ENCODE measurements at places on chromosomes 5 and 9.

GRCh38 chr5:96876292-96876850, at the start of gene ERAP2:
Gene ERAP2 (plus strand): TSS chr5:96876500. CDS start chr5:96879686, 3,186 bp downstream.
- DNase-seq, result no peak
- H3K36me3 ChIP-seq, result no peaks in the 10 kb centered on the region

DNA sequence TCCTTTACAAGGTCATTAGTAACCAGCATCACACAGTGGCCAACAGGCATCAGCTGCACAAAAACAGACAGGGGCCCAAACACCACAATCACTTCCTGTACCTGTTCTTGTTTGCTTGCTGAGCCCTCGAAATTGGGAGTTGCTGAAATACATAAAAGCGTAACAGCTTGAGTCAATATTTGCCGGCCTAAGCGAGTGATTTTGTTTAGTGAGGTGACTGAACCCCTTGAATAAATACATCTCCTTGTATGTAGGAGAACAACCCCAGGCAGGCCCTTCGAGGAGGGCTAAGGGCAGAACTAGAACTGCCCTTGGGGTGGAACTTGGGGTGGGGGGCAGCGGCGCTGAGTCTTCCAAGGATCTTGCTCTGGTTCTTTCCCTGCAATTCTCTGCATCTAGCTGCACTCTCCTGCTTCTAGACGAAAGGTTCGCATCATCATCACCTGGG, 502.5 kb downstream of the RASEF start:
- no peak overlapping the region for H3K27ac ChIP-seq
- H3K4me1 ChIP-seq, result peaks cover 7% of the 10 kb centered on the region
- H3K27me3 ChIP-seq, result no peaks in the 10 kb centered on the region
- DNase-seq, result no peak
- H3K4me3 ChIP-seq, result no peak overlapping the region

- no peaks in the 10 kb centered on the region for H3K4me1 ChIP-seq
- H3K27ac ChIP-seq, result no peak overlapping the region
- DNase-seq, result no peak
- no peaks in the 10 kb centered on the region for H3K27me3 ChIP-seq
- H3K4me3 ChIP-seq, result no peak overlapping the region
Measured at GRCh38 chr9:117268847-117269446, 145.9 kb downstream of the ASTN2 start.

DNA sequence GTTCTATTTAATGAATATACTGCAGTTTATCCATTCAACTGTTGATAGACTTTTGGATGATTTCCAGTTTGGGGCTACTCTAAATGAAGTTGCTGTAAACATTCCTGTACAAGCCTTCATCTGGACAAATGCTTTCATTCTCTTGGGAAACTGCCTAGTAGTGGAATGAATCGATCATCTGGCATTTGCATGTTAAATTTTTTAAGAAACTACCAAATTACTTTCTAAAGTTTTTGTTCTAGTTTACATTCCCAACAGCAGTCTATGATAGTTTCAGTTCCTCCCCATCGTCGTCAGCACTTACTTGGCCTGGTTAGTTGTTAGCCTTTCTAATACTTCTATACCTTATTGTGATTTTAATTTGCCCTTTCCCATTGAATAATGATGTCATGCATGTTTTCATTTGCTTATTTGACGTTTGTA, 306.3 kb downstream of the FER start:
- H3K4me3 ChIP-seq, result no peak overlapping the region
- no peaks in the 10 kb centered on the region for H3K4me1 ChIP-seq
- no peaks in the 10 kb centered on the region for H3K27me3 ChIP-seq
- DNase-seq, result no peak

All from thoracic aorta (tissue), 2 donors.